GM23338 (cell line): ENCODE measurements at places on chromosomes 2 and 18. TPM values are rescaled to one million over a fixed set of nuclear protein-coding genes. Genes with fewer than 3 reads are reported as not detected.

The PRSS56 gene
- 0.27 TPM in 1 of 2 replicates, not detected in the other for polyA plus RNA-seq

The PLCD4 gene
- 1.3 and 1.7 TPM in 2 replicates for polyA plus RNA-seq

The PROKR1 gene
- 0.61 and 1.1 TPM in 2 replicates for polyA plus RNA-seq

The SULT1C4 gene
- 0.56 and 0.87 TPM in 2 replicates for polyA plus RNA-seq

DNA sequence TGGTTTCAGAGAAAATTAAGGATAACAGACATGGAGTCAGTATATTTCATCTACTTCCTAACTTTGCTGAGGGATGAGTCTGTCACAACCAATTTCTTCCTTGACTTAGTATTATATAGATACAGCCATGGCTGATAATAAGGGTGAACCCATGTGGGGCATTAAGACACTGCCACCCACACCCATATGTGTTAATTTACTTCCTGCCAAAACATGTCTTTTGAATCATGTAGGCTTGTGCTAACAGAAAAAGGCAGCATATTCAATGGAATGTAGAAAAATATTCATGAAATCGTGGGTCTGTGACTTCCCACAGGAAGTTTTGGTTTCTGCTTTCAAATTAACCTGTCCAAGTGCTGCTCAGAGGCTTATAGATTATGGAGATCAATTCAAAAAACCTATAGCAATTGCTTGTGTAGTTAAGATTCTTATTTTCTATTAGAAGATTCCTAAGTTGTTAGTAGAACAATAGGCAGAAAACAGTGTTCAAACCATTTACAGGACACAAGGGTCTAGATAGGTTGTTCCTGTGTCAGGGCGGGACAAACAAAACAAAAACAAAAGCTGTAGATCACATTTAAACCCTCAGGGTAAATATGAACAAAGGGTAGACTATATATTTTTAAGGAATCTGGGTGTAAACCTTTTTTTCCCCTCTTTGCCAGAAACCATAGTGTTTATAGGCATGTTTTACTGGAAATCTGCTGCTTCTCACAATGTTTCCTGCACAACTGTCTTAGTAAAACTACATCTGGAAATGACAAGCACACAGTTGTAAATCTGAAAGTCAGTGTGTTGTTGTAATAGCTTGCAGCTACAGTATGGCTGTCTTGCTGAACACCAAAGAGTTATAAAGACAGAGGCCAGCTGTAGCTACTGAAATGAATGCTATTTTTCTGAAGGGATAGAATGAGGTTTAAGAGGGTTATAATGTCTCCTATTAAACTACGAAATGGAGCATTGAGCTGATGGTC lies 691.2 kb downstream of the EPHA4 start:
- no peaks in the 10 kb centered on the region for H3K36me3 ChIP-seq
- H3K27me3 ChIP-seq = no peaks in the 10 kb centered on the region
- H3K4me3 ChIP-seq = no peak overlapping the region
- no peaks in the 10 kb centered on the region for H3K4me1 ChIP-seq
- no peak for DNase-seq

- no peak overlapping the region for H3K4me3 ChIP-seq
- H3K36me3 ChIP-seq = no peaks in the 10 kb centered on the region
- no peak for DNase-seq
Measured at GRCh38 chr2:221924576-221924975, 352.5 kb upstream of the EPHA4 start.

DNA sequence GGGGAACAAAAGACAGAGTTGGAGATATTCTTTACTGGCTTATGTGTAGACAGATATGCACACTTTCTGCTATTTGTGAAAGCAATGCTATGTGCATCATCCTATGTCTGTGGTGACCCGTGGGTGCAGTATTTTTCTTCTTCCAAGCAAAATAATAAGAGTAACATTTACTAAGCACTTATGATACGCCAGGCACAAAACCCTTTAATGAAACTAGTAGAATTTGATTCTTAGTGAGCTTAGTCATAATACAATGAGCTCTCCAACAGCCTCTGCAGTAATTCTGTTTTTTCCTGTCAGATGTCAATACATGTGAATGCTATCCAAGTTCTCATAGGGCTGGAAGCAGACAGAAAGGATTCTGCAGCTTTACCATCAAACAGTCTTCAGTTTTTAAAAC lies 130.6 kb downstream of the RAD51AP2 start:
- no peak overlapping the region for H3K27ac ChIP-seq
- no peak overlapping the region for H3K4me3 ChIP-seq
- H3K4me1 ChIP-seq = no peaks in the 10 kb centered on the region
- no peak for DNase-seq
- H3K27me3 ChIP-seq = no peaks in the 10 kb centered on the region

- DNase-seq = peak; percentile 89
- no peak overlapping the region for H3K27ac ChIP-seq
- H3K27me3 ChIP-seq = peaks cover 74% of the 10 kb centered on the region
Measured at GRCh38 chr2:14634489-14635390, 2.2 kb downstream of the LRATD1 start.

- peak overlapping the region; percentile 51; the same call in 1 of the 2 replicates for H3K27ac ChIP-seq
- DNase-seq = peak; percentile 52
- no peak overlapping the region for H3K4me3 ChIP-seq
- H3K27me3 ChIP-seq = no peaks in the 10 kb centered on the region
- peaks cover 26% of the 10 kb centered on the region for H3K4me1 ChIP-seq
- no peaks in the 10 kb centered on the region for H3K36me3 ChIP-seq
Measured at GRCh38 chr2:26068602-26069298, 34.9 kb downstream of the RAB10 start.

DNA sequence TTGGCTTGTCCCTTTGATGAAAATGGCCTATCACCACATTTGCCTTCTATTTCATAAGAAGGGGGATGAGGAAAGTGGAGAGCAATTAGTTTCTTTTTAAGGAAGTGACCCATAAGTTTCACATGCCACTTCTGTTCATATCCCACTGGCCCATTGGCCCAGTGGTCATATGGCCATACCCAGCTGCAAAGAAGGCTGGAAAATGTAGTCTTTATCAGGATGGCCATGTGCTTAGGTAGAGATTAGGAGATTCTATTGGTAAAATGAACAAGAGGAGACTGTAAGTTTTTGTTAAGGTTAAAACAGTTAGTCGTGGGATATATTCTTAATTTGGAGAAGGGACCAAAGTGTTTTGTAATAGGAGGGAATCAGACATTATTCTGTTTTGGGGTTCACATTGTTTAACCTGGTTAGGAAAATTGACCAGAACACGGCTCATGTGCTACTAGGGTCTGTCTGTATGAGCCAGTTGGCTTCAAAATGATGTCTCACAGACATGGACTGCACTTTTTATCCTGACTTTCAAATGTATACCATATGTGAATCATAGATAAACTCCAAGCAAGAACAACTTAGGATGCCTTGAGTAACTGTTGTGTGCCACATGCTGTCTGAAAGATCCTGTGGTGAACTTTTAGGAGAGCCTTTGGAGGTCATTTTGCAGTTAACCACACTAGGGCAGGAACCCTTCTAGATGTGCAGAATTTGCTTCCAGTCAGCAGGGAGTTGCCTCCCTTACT lies 17.3 kb downstream of the PLCL1 start:
- no peaks in the 10 kb centered on the region; the same call in 1 of the 2 replicates for H3K36me3 ChIP-seq
- H3K27ac ChIP-seq = no peak overlapping the region

DNA sequence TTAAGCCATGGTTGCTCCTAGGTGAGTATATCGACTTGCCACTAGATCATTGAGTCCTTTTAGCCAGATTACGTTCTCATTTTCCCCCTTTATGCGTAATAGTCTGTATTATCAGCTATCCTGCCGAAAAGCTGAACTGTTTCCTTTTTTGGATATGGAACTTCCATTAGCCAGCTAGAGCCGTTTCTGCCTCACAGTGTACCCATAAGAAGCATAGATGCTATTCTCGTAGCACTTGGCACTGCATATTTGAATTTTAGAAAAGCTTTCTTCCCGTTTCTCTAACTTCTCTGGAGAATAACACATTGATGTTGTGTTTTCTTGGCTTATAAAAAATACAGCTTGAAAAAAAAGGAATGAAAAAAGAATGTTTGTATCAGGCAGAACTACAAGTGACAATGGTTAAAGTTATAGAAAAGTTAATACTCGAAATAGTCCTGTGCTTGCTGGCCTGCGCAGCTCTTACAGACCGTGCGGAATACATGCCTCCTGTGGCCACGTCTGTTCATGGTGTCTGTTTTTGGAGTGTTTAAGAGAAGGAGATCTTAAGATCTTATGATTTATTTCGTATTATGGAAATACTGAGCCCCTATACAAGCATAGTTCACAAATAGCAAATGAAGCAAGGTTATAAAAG lies 710 bp downstream of the DUSP19 start:
- no peaks in the 10 kb centered on the region for H3K36me3 ChIP-seq
- peak overlapping the region; percentile 49 for H3K4me3 ChIP-seq
- H3K4me1 ChIP-seq = peaks cover 15% of the 10 kb centered on the region

DNA sequence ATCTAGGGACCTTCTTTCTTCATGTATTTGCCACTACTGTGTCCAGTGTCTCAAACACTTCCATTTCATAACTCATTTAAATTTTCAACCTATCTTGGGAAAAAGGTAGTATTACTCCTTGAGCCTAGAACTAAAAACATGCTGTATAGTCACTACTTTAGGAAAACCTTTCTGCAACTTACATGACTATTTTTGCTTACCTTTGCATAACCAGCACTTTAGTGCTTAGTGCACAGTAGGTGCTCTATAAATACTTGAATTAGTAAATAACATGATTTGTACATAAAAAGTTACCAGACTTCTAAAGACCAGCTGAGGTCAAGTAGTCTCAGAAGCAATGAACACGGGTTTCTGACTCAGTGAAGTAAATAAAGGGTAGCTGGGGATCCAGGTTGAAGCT lies 62.5 kb upstream of the DTNB start:
- peaks cover 30% of the 10 kb centered on the region for H3K4me1 ChIP-seq
- no peaks in the 10 kb centered on the region for H3K27me3 ChIP-seq
- H3K36me3 ChIP-seq = no peaks in the 10 kb centered on the region

- no peaks in the 10 kb centered on the region for H3K36me3 ChIP-seq
- peaks cover 8% of the 10 kb centered on the region; the same call in 1 of the 2 replicates for H3K4me1 ChIP-seq
- H3K27me3 ChIP-seq = no peaks in the 10 kb centered on the region
- H3K4me3 ChIP-seq = no peak overlapping the region
Measured at GRCh38 chr2:72131916-72132841, 15.5 kb downstream of the CYP26B1 start.

GRCh38 chr18:6747646-6748045 lies 18.1 kb downstream of the ARHGAP28 start:
- no peak for DNase-seq
- H3K27me3 ChIP-seq = no peaks in the 10 kb centered on the region
- H3K4me1 ChIP-seq = peaks cover 10% of the 10 kb centered on the region; the same call in 1 of the 2 replicates
- no peaks in the 10 kb centered on the region for H3K36me3 ChIP-seq

- H3K36me3 ChIP-seq = no peaks in the 10 kb centered on the region; the same call in 1 of the 2 replicates
- no peaks in the 10 kb centered on the region for H3K27me3 ChIP-seq
- no peak overlapping the region for H3K27ac ChIP-seq
- no peaks in the 10 kb centered on the region for H3K4me1 ChIP-seq
- no peak for DNase-seq
Measured at GRCh38 chr2:164933671-164934189, 21.6 kb downstream of the SLC38A11 start.

- H3K36me3 ChIP-seq = no peaks in the 10 kb centered on the region
- H3K27me3 ChIP-seq = no peaks in the 10 kb centered on the region
- H3K27ac ChIP-seq = no peak overlapping the region
- H3K4me3 ChIP-seq = no peak overlapping the region
- H3K4me1 ChIP-seq = no peaks in the 10 kb centered on the region
- DNase-seq = peak; percentile 83
Measured at GRCh38 chr18:54717673-54718407, 110.4 kb upstream of the RAB27B start.

DNA sequence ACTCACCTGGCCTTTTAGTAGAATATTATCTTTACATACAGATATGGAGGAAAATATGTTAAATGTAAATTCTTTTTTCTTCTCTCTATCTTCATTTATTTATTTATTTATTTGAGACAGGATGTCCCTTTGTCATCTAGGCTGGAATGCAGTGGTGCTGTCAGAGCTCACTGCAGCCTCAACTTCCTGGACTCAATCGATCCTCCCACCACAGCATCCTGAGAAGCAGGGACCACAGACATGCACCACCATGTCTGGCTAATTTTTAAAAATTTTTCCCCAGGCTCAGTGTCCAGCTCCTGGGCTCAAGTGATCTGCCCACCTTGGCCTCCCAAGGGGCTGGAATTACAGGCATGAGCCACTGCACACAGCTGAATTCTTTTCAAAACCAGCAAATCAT lies 20.3 kb downstream of the KYNU start:
- H3K4me1 ChIP-seq = no peaks in the 10 kb centered on the region
- no peaks in the 10 kb centered on the region for H3K36me3 ChIP-seq
- no peak for DNase-seq

DNA sequence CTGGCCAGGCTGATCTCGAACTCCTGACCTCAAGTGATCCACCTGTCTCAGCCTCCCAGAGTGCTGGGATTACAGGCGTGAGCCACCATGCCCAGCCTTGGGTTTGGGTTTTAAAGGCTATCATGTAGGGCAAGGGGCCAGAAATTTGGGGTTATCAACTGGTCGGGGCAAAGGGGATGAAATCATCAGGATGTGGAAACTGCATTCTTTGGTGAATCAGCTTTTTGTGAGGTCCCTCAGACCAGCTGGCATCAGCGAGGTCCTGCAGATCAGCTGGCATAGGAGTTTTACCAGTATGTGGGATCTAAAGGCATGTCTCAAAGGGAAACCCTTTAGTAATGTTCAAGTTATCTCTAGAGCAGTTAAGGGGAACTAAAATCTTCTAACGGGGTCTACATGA lies 6.4 kb upstream of the GEMIN6 start:
- H3K27me3 ChIP-seq = no peaks in the 10 kb centered on the region
- no peak overlapping the region for H3K4me3 ChIP-seq
- no peaks in the 10 kb centered on the region for H3K4me1 ChIP-seq
- DNase-seq = no peak
- no peak overlapping the region for H3K27ac ChIP-seq

- 0 out of 2 replicates have a peak, but pooled peaks cover 2% of the 10 kb centered on the region for H3K36me3 ChIP-seq
- no peaks in the 10 kb centered on the region for H3K4me1 ChIP-seq
- DNase-seq = no peak
- H3K4me3 ChIP-seq = no peak overlapping the region
Measured at GRCh38 chr2:65021709-65022108, 32.5 kb downstream of the SLC1A4 start.

- H3K36me3 ChIP-seq = no peaks in the 10 kb centered on the region
- no peaks in the 10 kb centered on the region for H3K27me3 ChIP-seq
- no peak overlapping the region for H3K27ac ChIP-seq
Measured at GRCh38 chr2:127362971-127363370, 24.8 kb downstream of the MAP3K2 start.

DNA sequence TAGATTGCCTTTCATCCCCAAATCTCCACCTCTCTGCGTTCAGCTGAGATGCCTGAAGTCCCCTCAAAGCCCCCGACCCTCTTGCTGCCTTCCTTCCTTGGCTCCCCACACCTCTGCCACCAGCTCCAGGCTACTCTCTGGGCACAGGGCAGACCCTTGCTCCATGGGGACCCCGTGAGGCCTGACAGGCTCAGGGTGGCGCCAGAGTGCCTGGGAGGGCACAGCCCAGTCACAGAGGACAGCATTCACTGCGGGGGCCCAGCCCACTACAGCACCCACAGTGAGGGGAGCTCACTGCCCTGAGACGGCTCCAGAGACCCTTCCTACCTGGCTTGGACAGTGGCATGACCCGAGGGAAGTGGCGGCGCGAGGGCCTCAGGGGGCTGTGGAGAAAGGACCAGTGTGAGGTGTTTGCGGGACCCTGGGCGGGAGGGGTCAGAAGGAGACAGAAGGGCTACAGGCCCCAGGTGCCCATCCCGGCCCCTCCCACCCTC lies 51.0 kb downstream of the AQP12A start:
- H3K36me3 ChIP-seq = peaks cover 9% of the 10 kb centered on the region; the same call in 1 of the 2 replicates
- DNase-seq = peak; percentile 9
- H3K27ac ChIP-seq = no peak overlapping the region
- no peak overlapping the region for H3K4me3 ChIP-seq
